ENCODE measurements at places on chromosomes 2 and 18.

DNA sequence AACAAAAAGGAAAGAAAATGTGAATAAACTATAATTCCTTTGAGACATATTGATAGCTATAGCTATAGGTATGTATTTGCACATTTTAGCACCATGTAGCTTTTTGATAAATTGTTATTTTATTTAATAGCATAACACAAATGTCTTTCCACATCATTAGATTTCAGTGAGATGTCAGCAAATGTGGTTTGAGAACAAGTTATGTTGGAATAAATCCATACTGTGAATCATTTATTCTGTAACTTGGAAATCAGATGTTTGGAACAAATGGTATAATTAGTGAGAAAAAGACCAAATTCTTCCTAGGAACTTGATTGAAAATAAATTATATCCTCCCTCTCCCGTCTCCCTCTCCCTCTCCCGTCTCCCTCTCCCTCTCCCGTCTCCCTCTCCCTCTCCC lies 62.8 kb downstream of the NABP1 start:
- no peak for DNase-seq

- no peak for DNase-seq
Measured at GRCh38 chr2:62578803-62579640, 73.0 kb upstream of the TMEM17 start.

GRCh38 chr2:10331702-10332401 lies 29.1 kb downstream of the HPCAL1 start:
- peak; percentile 58 for DNase-seq

- DNase-seq, result no peak
Measured at GRCh38 chr2:172446474-172447063, 19.2 kb downstream of the ITGA6 start.

DNA sequence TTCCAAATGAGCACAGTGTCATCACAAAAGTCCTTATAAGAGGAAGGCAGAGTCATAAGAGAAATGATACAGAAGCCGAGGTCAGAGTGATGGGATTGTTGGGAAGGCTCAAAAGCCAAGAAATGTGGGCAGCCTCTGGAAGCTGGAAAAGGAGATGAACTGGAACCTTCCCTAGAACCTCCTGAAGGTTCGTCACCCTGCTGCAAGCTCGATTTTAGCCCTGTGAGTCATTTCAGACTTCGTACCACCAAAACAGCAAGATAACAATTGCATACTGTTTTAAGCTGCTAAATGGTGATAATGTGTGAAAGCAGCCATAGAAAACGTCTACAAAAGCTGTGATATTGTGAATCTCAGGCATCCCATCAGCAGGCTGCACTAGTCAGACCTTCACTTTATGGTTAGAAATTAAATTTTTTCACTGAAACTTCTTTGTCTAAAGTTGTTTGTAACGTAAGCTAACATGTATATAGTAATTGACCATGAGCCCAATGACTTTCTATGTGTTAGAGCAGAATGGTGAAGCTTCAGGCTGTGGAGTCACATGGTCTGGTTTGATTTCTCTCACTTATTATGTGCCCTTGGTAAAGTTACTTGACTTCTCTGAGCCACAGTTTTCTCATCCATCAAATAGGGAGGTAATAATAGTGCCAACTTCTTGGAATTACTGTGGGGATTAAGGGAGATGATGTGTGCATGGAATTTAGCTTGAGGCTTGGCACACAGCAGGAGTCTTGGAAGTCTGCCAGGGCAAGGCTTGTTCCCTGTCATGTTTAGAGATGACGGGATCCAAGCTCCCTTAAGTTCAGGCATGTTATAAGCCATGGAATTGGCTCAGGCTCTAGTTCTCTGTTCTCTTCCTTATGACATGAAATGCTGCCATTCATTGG lies 132.0 kb upstream of the CCDC195 start:
- no peak for DNase-seq

GRCh38 chr2:21812766-21813165 lies 689.0 kb downstream of the TDRD15 start:
- no peak for DNase-seq

GRCh38 chr2:120885321-120885720 lies 149.7 kb downstream of the GLI2 start:
- no peak for DNase-seq

DNA sequence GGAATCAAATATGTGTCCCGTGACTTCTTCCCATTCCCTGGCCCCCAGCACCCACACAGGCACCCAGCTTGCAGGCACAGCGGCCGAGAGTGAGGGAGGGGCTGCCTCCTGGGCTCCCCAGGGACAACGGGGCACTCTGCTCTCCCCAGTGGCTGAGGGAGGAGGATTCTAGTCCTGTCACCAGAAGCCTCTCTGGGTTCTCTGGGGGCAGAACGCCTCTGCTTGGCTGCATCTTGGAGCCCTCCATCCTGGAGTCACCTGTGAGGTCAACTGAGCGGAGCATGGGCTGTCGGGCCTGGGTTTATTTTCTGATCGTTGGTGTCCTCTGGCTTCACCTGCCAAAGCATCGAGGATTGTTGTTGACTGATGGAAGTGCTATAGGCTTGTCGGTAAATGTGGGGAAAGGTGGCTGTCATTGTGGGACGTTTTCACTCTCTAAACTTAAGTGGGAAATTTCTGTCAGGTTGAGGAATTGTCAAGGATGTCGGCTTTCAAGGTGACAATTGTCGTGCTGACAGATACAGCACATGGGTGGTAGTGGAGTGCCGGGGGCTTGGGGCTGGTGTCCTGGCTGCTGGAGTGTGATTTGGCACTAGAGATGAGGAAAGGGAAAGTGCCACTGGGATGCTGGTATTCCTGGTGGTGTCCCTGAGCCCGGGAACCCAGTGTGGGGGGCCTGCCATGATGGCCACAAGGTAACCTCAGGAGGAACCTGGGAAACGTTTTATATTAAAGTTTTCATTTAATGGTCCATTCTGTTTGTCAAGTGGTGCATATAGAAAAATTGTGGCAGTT lies 13.6 kb downstream of the SH3RF3 start:
- no peak for DNase-seq

DNA sequence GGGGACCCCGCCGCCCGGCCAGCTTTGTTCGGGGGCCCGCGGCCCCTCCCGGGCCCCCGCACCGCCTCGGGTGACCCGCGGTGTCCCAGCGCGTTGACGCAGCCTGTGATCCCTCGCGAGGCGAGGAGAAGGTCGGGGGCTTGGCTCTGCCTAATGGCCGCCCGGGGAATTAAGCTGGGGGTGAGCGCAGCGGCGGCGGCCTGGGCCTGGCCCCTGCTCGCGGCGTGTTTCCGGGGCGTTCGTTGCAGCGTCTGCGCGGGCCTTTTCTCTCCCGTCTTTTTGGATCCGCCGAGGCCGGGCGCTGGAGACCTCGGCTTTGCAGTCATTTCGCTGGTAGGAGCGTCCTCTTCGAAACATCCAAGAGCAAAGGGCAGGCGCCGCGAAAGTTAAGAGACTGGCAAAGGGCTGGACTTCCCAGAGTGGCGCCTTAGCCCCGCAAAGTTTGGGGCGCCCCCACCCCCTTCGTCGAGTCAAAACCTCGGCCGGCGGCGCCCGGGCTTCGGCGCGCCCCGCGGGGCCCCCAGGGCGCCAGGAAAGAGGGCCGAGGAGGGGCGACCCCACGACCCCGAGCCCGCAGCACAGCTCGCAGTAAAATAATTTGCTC lies 1.3 kb downstream of the SALL3 start:
- DNase-seq, result no peak

DNA sequence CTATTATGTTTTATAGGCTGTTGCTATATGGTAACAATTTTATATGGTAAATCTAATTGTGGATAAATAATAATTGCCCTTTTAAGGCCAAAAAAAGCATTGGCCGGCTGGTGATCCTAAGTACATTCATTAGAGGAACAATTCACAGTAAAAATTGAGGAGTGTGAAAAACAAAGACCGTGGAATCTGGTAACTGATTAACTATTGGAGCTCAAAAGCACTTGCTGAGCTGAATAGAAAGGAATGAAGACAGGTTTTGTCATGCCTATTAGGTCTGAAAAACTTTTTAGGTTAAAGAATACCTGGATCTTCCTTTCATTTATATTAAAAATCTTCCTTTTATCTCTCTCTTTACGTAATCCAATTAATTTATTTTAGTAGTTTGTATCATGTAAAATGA lies 18.5 kb upstream of the RBBP8 start:
- no peak for DNase-seq

GRCh38 chr18:48796491-48797205 lies 154.1 kb downstream of the SMAD7 start:
- no peak for DNase-seq

DNA sequence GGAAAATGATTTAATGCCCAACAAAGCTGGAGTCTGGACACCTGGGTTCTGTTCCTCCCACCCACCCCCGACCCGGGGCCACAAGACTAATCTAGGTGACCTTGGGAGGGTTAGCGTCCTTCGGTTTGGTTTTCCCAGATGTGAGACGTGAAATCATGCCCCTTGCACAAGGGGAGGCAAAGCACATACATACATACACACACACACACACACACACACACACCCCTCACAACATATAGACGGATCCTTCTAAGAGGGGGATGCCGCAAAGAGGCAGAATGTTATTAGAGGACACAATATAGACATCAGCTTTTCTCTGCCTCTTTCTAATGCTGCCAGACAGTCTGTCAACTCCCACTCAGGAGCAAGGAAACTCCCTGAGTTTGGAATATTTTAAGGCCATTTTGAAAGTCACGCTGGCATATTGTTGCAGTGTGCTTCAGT lies 616 bp upstream of the RBMS1 start:
- peak; percentile 20 for DNase-seq

GRCh38 chr2:40097691-40098385 lies 318.8 kb upstream of the THUMPD2 start:
- no peak for DNase-seq

- peak; percentile 10 for DNase-seq
Measured at GRCh38 chr2:86414996-86415395, 26.2 kb upstream of the KDM3A start.

DNA sequence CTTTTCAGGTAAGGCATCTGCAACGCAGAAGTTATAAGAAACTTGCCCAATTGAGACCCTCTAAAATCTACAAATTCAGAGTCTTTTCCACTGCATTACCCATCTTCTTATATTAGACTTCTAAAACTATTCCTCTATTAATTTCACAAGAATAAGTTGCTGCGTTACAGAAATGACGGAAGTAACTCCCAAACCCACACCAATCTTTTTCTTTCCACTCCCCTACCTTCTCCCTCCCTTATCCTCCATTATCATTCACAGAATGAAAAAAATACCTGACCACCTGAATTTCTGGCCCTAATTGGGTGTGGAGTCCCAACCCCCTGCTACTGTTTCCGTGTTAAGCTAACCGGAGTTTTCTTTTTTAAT lies 689 bp downstream of the RPRD1A start:
- peak; percentile 13 for DNase-seq

- DNase-seq, result no peak
Measured at GRCh38 chr2:169065422-169065821, 3.9 kb upstream of the DHRS9 start.

- DNase-seq, result no peak
Measured at GRCh38 chr18:25518716-25519053, 166.7 kb upstream of the ZNF521 start.

DNA sequence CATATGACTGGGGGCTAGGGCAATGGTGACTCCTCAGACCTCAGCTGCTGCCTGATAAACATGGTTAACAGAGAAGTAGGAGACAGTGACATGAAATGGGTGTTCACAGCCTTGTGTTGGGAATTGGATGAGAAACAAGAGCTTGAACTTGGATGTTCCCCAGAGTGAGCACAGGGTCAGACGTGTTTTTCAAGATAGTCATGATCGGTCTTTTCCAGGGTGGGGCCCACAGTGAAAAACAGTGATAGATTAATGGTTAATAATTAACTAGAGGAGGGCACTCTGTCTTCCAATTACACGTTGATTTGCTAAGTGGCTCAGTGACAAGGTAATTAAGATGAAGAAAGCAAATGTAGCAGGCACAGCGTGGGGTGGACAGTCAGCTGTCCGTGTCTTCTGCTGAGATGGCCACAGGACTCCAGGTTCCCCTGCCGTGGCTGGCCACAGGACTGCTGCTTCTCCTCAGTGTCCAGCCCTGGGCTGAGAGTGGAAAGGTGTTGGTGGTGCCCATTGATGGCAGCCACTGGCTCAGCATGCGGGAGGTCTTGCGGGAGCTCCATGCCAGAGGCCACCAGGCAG lies at the start of gene UGT1A3:
UGT1A3 (plus strand) TSS at position 320 of the 579 bp plus-strand sequence; CDS start at position 405, 85 bp downstream.
- no peak for DNase-seq

DNA sequence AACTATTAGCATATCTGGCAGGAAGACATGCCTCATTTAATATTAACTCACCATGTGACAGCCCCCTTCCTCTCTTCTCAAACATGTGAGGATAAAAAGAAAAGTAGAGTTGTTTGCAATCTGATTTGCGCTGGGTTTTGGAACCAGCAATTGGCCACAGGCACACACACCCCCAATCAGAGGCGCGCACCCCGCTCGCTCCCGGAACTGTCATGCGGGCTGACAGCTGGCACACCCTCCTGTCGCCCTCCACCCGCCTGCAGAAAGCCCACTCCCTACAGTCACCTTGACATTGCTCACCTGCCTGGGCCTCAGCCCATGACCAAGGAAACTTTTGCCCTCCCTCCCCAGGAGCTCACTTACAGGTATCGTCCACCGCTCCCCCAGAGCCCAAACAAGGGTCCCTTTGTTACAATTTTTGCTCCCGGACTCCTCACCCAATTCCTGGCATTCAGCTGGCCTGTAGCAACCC lies 1.1 kb downstream of the COBLL1 start:
- DNase-seq, result peak; percentile 69

- no peak for DNase-seq
Measured at GRCh38 chr2:138029276-138029675, 65.0 kb downstream of the HNMT start.

- DNase-seq, result no peak
Measured at GRCh38 chr2:148058641-148059040, 37.8 kb downstream of the MBD5 start.

DNA sequence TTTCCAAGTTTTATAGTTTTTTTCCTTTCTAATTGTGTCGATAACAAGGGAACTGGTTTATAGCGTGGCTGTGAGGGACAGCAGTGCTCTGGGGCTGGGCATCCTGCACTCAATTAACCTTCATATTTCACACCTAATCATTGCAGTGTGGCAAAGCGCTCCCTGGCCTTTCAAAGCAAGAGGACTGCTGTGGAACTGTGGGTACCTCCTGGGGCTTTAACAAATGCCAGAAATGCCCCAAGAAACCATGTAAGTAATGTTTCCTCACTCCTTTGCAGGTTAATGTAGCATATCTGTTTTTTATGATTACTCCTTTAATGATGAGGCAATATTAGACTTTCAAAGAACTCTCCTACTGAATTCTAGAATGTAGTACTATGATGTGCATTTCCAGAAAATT lies 259.0 kb upstream of the RASGRP3 start:
- no peak for DNase-seq

DNA sequence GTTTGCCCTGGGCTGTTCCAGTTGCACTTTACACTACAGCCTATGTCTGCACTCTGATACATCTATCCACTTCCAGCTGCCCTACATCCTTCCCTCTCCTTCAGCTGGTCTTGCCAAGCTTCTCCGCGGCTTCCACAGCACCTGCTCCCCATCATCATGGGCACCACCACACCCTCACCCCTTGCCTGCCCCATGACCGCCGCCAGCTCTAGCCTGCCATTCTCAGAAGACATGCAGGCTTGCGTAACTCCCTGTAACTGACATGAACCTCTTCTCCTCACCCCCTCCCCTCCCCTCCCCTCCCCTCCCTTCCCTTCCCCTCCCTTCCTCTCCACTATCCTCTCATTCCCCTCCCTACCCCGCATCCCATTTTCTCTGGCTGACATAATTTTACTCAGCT lies 46.0 kb downstream of the PAX8 start:
- DNase-seq, result no peak

- DNase-seq, result no peak
Measured at GRCh38 chr2:19882286-19882685, 19.5 kb downstream of the TTC32 start.
